ENCODE measurements at places on chromosomes 3 and 15. TPM values are rescaled to one million over a fixed set of nuclear protein-coding genes. Genes with fewer than 3 reads are reported as not detected.

The FRMD5 gene
- total RNA-seq, result 110 TPM

The FGD5 gene
- 22.5 TPM for total RNA-seq

The IRAK2 gene
- 1.6 TPM for total RNA-seq

The SLITRK3 gene
- not detected for total RNA-seq

The PDZRN3 gene
- total RNA-seq, result 152 TPM

The ILDR1 gene
- total RNA-seq, result not detected

- no peak overlapping the region for H3K4me3 ChIP-seq
- H3K4me1 ChIP-seq, result no peaks in the 10 kb centered on the region
- no peak overlapping the region for H3K27ac ChIP-seq
- no peaks in the 10 kb centered on the region for H3K36me3 ChIP-seq
- H3K27me3 ChIP-seq, result no peaks in the 10 kb centered on the region
Measured at GRCh38 chr3:178762385-178762784, 226.1 kb downstream of the KCNMB2 start.

- no peak for DNase-seq
- no peak overlapping the region for H3K4me3 ChIP-seq
- no peaks in the 10 kb centered on the region for H3K36me3 ChIP-seq
- H3K27ac ChIP-seq, result no peak overlapping the region
- peaks cover 9% of the 10 kb centered on the region for H3K4me1 ChIP-seq
Measured at GRCh38 chr15:60673918-60674558, 195.1 kb upstream of the ICE2 start.

DNA sequence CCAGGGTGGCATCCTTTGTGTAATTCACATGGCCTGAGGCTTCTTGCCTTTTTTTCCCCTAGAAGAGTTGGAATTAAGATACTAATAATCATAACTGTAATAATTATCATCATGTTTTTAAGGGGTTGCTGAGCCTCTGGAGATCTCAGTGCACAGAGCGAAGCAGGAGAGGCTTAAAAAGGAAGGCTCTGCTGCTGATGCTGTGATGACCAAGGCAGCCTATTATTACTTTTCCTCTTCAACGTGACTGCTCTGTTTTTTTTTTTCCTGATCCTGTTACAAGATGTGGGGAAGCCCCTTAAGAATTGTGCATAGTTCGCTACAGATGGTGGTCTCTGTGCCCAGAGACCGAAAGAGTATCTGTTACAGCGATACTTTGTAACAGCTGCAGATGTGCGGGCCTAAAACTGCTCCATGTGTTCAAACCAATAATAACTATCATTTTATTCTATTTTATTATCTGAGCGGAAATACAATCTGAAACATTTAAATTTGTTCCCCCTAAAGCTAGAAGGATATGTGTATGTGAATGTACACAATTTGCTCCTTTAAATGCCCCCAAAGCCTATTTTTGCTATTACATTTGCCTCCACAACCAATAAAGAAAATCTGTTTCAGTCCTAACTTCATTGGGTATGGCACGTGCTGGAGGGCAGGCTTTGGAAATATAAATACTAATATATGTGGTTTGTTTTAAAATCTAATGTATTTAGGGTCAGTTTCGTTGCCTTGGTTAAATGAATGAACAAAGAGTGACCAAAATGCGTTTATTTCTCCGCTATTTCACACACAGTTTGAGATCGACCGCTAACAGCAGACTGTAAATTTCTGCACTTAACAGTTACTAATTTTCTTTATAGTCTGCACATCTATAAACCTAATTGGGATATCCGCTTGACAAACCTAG, 4.6 kb downstream of the SHOX2 start:
- H3K27ac ChIP-seq, result no peak overlapping the region
- no peak for DNase-seq
- no peaks in the 10 kb centered on the region for H3K36me3 ChIP-seq
- peaks cover 32% of the 10 kb centered on the region for H3K4me1 ChIP-seq

GRCh38 chr3:172885704-172886103, 135.2 kb downstream of the ECT2 start:
- H3K27ac ChIP-seq, result no peak overlapping the region
- no peak overlapping the region for H3K4me3 ChIP-seq
- no peaks in the 10 kb centered on the region for H3K27me3 ChIP-seq
- peaks cover 12% of the 10 kb centered on the region for H3K4me1 ChIP-seq

- no peak overlapping the region for H3K4me3 ChIP-seq
- no peaks in the 10 kb centered on the region for H3K27me3 ChIP-seq
- H3K27ac ChIP-seq, result no peak overlapping the region
Measured at GRCh38 chr15:98272625-98273024, 312.1 kb downstream of the ARRDC4 start.

DNA sequence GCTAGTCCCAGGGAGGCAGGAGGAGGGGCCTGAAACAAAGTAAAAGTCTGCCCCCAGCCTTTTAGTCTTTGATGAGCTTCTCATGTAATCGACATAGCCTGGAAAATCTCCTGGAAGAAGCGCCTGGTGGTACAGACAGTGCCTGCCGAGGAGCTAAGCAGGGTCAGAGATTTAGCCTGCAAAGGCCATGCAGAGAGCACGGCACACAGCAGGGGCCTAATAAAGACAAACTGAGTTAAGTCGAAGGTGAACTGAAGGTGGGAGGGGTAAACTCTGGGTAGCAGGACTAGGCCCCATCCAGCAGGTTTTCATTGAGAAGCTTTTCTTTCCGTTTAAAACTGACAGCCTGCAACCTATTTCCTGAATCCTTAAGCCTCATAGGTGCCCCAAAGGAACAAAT, 115.5 kb upstream of the ABHD17C start:
- H3K27ac ChIP-seq, result no peak overlapping the region
- DNase-seq, result no peak
- H3K27me3 ChIP-seq, result no peaks in the 10 kb centered on the region

- H3K36me3 ChIP-seq, result no peaks in the 10 kb centered on the region
- no peak for DNase-seq
- no peaks in the 10 kb centered on the region for H3K27me3 ChIP-seq
- H3K4me1 ChIP-seq, result no peaks in the 10 kb centered on the region
- H3K4me3 ChIP-seq, result no peak overlapping the region
Measured at GRCh38 chr3:109853077-109853731, 515.9 kb upstream of the DPPA4 start.

DNA sequence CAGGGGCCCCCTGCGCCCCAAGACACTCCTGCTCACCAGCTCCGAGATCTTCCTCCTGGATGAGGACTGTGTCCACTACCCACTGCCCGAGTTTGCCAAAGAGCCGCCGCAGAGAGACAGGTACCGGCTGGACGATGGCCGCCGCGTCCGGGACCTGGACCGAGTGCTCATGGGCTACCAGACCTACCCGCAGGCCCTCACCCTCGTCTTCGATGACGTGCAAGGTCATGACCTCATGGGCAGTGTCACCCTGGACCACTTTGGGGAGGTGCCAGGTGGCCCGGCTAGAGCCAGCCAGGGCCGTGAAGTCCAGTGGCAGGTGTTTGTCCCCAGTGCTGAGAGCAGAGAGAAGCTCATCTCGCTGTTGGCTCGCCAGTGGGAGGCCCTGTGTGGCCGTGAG, 3.1 kb upstream of the STAB1 start:
- H3K4me1 ChIP-seq, result peaks cover 29% of the 10 kb centered on the region
- H3K27me3 ChIP-seq, result no peaks in the 10 kb centered on the region
- peaks cover 67% of the 10 kb centered on the region for H3K36me3 ChIP-seq
- no peak overlapping the region for H3K4me3 ChIP-seq
- DNase-seq, result no peak

DNA sequence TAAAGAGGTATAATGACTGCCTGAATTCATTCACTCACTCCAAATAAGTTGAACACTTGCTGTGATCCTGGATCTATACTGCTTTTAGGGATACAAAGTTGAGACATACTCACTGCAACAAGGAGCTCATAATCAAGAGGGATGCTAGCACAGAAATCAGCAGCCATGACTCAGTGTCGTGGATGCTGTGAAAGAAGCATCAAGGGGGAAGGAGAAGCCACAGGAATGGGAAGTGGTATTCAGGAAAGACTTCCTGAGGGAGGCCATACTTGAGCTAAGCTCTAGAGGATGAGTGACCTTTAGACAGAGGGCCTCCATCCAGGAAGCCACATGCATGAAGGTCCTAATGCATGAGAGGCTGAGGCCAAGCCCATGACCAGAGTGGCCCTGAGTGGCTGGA, 245.7 kb upstream of the RORA start:
- H3K27ac ChIP-seq, result no peak overlapping the region
- no peak overlapping the region for H3K4me3 ChIP-seq
- H3K27me3 ChIP-seq, result no peaks in the 10 kb centered on the region

- no peak overlapping the region for H3K4me3 ChIP-seq
- H3K27ac ChIP-seq, result no peak overlapping the region
- H3K27me3 ChIP-seq, result no peaks in the 10 kb centered on the region
- DNase-seq, result no peak
- H3K4me1 ChIP-seq, result no peaks in the 10 kb centered on the region
Measured at GRCh38 chr3:124680521-124680920, 49.7 kb upstream of the UMPS start.

GRCh38 chr15:100042558-100042957, 299.2 kb downstream of the ADAMTS17 start:
- peaks cover 14% of the 10 kb centered on the region for H3K4me1 ChIP-seq
- no peak for DNase-seq
- no peak overlapping the region for H3K4me3 ChIP-seq
- H3K36me3 ChIP-seq, result no peaks in the 10 kb centered on the region

All from heart left ventricle (tissue), 16 donors.